ENCODE measurements at places on chromosomes 1 and 21.

GRCh38 chr1:23897083-23897482, 16.1 kb downstream of the CNR2 start:
- peaks cover 14% of the 10 kb centered on the region for H3K4me1 ChIP-seq
- no peaks in the 10 kb centered on the region for H3K36me3 ChIP-seq
- no peak overlapping the region for H3K4me3 ChIP-seq
- no peak overlapping the region for H3K27ac ChIP-seq
- no peak for DNase-seq

DNA sequence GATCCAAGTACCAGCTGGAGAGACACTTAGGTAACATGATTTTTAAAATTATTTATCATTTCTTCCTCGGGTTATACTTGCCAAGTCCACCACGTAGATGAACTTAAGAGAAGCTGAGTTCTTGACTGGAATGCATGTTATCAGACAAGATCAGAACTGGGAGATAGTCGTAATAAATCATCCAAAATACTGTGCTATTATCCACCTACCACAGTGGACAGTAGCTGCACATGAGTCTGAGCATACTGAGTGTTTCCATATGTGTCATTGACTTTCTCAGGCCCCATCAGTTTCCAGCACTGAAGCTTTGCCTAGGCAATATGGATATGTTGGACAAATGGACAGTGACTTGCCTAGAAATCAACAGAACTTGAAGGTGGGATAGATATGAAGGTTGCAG, 77.9 kb upstream of the RRP15 start:
- H3K27ac ChIP-seq = no peak overlapping the region
- H3K4me3 ChIP-seq = no peak overlapping the region
- H3K27me3 ChIP-seq = peaks cover 5% of the 10 kb centered on the region
- DNase-seq = no peak
- H3K4me1 ChIP-seq = no peaks in the 10 kb centered on the region

DNA sequence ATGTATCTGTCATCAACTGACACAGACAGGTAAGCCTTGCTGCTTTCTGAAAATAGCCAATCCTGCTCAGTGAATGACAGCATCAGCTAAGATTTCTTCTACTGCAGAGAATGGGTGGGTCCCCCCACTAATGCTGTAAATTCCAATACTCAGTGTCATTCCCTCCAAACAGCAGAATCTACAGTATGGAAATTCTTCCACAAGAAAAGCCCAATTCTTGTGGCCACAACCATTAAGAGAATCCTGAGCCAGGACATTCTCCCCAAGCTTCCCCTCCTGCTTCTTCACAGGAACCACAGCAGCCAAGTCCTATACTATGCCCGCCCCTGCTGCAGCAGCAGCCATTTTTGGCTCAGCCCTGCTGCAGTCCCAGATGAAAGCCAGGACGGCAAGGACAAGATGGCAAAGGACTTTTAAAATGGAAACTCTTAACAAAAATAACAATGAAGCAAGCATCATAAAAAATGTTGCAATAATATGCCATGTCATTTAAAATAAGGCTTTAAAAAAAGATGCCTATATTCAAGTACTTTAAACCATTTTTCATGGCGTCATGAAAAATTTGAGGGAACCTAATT, 26.8 kb downstream of the EIF4G3 start:
- H3K4me1 ChIP-seq = no peaks in the 10 kb centered on the region
- DNase-seq = no peak
- peaks cover 12% of the 10 kb centered on the region for H3K36me3 ChIP-seq
- H3K4me3 ChIP-seq = no peak overlapping the region
- H3K27ac ChIP-seq = no peak overlapping the region

DNA sequence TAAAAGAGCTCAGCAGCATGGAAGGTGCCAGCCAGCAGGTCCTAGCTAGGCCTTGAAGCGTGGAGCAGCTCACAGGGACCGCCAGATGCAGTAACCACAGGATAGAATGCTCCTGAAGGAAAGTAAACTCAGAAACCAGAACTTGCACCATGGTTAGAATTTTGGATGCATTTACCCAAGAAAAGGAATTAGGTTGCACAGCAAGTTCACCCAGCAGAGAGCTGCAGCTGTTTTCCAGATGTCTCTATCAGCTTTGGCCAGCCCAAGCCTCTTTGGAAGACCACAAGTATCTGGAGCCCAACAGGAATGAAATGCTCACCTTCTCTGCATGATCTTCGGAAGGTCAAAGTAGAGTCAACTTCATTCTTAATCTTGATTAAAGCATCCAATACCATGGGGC, 21.0 kb upstream of the ATP13A2 start:
- no peaks in the 10 kb centered on the region for H3K4me1 ChIP-seq
- H3K36me3 ChIP-seq = peaks cover 5% of the 10 kb centered on the region
- H3K27me3 ChIP-seq = no peaks in the 10 kb centered on the region
- no peak overlapping the region for H3K4me3 ChIP-seq

- H3K4me1 ChIP-seq = peaks cover 21% of the 10 kb centered on the region
- DNase-seq = no peak
- no peak overlapping the region for H3K27ac ChIP-seq
- no peak overlapping the region for H3K4me3 ChIP-seq
- H3K27me3 ChIP-seq = no peaks in the 10 kb centered on the region
- H3K36me3 ChIP-seq = peaks cover 18% of the 10 kb centered on the region
Measured at GRCh38 chr21:43911935-43912487, 47.0 kb downstream of the AGPAT3 start.

- no peaks in the 10 kb centered on the region for H3K4me1 ChIP-seq
- H3K27ac ChIP-seq = no peak overlapping the region
- no peak overlapping the region for H3K4me3 ChIP-seq
- DNase-seq = no peak
Measured at GRCh38 chr1:17145648-17146047, 26.4 kb upstream of the PADI2 start.

DNA sequence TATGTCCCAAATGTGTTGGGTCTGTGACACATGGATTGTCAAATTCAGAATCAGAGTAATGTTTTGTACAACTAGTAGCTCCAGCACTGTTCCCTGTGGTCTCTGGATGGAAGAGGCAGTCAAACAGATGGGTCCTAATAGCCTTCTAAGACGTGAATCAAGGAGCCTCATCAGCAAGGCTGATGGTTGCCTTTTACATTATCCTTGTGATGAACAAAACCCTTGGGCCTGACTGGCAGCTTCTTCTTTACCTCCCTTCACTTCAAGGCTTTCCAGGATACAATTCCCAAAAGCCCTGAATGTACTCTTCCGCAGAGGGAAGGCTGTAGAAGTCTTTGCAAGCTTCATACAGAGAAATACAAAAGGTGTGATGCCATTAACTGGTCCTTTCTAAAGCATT, 633.3 kb downstream of the USP25 start:
- no peak overlapping the region for H3K4me3 ChIP-seq
- H3K27ac ChIP-seq = no peak overlapping the region
- no peak for DNase-seq
- H3K27me3 ChIP-seq = no peaks in the 10 kb centered on the region

GRCh38 chr1:151062741-151063371, 2.7 kb downstream of the MLLT11 start:
- no peak for DNase-seq
- peak overlapping the region; percentile 9 for H3K27ac ChIP-seq
- peaks cover 14% of the 10 kb centered on the region for H3K36me3 ChIP-seq
- H3K4me3 ChIP-seq = no peak overlapping the region
- H3K27me3 ChIP-seq = no peaks in the 10 kb centered on the region
- H3K4me1 ChIP-seq = peaks cover 25% of the 10 kb centered on the region

DNA sequence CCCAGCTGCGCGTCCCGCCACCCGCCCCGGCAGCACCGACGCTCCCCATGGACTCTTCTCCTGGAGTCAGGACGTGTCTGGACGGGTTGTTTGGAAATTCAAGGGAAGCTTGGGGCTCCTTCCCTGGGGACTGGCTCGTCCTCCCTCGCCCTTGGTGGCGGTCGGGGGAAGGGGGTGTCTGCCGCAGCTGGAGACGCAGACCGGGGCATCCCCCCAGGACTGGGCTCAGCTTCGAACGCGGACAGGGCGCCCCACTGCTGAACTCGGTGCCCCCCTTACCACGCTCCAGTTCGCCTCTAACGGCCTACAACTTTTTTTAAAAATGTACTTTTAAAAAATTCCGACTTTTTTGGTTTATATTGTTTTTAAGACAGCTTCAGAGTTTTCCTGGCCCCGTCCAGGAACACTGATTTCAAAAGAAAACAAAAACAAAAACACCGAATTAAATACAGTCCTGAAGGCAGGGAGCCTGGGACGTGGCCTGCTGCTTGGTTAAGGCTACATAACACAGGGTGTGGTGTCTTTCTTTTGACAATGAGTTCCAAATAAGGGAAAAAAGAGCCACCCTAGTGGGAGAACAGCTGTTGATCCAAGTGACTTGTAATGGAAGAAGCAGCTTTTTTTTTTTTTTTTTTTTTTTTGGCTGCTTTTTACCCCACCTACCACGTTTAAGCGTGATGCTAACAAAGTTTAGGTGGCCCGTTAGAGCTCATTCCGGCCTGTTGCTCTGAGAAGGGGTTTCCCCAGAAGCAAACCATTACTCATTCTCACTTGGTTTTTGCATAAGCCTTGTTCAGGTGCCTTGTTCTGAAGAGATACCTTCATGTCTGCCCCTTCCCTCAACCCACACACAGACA, 862 bp upstream of the DIPK1A start:
- peak overlapping the region; percentile 85 for H3K4me3 ChIP-seq
- H3K27me3 ChIP-seq = no peaks in the 10 kb centered on the region
- peaks cover 1% of the 10 kb centered on the region for H3K36me3 ChIP-seq
- DNase-seq = peak; percentile 81

DNA sequence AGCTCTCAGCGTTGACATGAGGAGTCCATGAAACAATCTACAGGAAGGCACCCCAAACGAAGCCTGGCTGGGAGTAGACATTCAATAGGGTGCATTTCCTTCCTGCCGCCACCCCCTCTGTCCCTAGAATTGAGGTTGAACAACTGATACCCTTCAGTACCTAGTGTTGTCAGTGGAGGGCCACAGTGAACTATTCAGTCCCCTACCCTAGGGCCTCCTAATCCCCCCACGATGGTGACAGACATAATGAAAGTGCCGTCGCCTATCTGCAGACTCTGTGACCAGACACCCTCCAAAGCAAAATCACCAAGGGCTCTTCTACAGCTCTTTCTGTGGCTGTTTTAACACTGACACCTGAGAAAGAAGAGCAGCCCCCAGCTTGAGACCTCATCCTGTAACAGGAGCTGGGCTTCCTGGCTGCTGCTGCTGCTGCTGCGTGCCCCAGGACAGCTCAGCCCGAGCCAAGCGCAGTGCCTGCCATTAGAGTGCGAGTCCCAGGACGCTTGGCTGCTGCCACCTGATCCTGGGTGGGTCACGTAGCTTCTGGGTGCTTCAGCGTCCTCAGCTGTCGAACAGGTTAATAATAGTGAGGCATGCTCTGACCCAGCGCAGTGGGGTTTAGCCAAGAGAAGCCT, 183.0 kb downstream of the ZBTB18 start:
- H3K27ac ChIP-seq = no peak overlapping the region
- H3K4me3 ChIP-seq = no peak overlapping the region
- DNase-seq = no peak
- H3K4me1 ChIP-seq = peaks cover 5% of the 10 kb centered on the region

Data from activated naive CD4-positive, alpha-beta T cell treated with anti-CD3 and anti-CD28 coated beads for 36 hours (primary cell).